MM.1S (cell line): ENCODE measurements at places on chromosomes 6 and 20.

- DNase-seq, result no peak
Observed at GRCh38 chr6:158152659-158153058, 15.4 kb downstream of the SERAC1 start.

DNA sequence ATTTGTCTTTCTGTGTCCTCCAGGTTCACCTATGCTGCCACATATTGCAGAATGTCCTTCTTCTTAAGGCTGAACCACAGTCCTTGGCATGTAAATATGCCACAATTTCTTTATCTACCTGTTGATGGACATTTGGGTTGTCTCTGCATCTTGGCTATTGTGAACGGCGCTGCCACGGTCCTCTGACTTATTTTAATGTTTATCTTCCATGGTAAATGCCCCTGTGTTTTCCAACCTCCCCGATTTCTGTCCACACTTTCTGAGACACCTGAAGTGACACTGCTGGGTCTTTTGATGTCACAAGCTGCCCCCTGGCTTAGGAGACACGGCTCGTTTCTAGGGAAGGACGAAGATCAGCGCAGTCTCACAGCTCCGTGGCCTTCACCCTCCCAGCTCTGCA is 128.3 kb upstream of the PDE10A start:
- no peak for DNase-seq

GRCh38 chr20:8228315-8228714 is 96.2 kb downstream of the PLCB1 start:
- DNase-seq, result no peak

GRCh38 chr6:37490536-37491170 is 9.0 kb downstream of the CCDC167 start:
- no peak for DNase-seq

- DNase-seq, result peak; percentile 34
Observed at GRCh38 chr20:878511-879307, 37.4 kb downstream of the ANGPT4 start.

DNA sequence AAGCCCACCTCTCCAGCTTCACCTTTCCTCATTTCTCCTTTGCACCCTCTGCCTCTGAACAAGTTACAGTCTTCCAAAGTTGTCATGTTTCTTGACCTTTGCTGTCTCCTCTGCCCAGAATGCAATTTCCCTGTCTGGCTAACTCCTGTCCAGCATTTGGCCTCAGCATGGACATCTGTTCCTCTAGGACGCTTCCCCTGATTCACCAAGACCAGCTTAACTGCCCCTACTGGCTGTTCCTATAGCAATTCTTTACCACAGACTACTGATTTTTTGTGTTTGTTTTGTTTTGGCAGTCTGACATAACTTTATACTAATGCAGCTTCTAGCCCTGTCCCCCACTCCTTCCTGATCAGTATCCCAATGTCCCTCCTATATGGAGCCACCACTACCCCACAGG is 13.4 kb downstream of the GNL1 start:
- no peak for DNase-seq

DNA sequence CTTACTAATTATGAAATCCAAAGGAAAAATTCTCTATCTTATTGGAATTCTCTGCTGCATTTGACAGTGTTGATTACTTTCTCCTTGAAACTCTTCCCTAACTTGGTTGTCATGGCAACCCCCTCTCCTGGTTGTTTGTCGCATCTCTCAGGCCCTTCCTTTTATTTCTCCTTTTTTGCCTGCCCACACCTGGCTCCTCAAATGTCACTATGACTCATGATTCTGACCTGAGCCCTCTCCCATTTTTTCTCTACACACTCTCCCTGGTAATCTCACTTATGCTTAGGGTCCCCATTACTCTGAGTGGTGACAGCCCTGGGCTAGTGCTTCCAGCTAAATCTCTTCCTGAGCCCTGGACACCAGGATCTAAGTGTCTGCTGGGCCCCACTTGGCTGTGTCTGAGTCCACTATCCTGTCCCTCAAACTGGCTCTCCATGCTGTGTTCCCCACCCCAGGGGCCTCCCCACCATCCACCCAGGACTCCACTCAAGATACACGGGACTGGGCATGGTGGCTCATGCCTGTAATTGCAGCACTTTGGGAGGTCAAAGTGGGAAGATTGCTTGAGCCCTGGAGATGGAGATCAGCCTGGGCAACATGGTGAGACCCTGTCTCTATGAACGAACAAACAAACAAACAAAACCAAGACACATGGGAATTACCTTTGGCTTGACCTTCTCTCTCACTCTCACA is 16.5 kb upstream of the NNAT start:
- DNase-seq, result no peak

GRCh38 chr6:150635906-150636514 is 36.3 kb downstream of the PLEKHG1 start:
- no peak for DNase-seq

- no peak for DNase-seq
Observed at GRCh38 chr6:34709386-34709785, 12.8 kb upstream of the ILRUN start.

- no peak for DNase-seq
Observed at GRCh38 chr6:154378518-154378917, 21.9 kb upstream of the IPCEF1 start.

- peak; percentile 29 for DNase-seq
Observed at GRCh38 chr6:153032255-153032882, 29.9 kb upstream of the MTRF1L start.

GRCh38 chr6:3053231-3053508 is 15.1 kb upstream of the RIPK1 start:
- DNase-seq, result no peak

- no peak for DNase-seq
Observed at GRCh38 chr6:56944661-56945060, 10.2 kb upstream of the BEND6 start.

- DNase-seq, result peak; percentile 47
Observed at GRCh38 chr6:127483399-127484055, 24.3 kb upstream of the KIAA0408 start.

GRCh38 chr20:11080781-11081377 is 407.1 kb upstream of the JAG1 start:
- DNase-seq, result no peak

GRCh38 chr6:84260926-84261325 is 33.5 kb upstream of the CEP162 start:
- no peak for DNase-seq

GRCh38 chr6:45858691-45859090 is 157.0 kb downstream of the CLIC5 start:
- DNase-seq, result no peak

DNA sequence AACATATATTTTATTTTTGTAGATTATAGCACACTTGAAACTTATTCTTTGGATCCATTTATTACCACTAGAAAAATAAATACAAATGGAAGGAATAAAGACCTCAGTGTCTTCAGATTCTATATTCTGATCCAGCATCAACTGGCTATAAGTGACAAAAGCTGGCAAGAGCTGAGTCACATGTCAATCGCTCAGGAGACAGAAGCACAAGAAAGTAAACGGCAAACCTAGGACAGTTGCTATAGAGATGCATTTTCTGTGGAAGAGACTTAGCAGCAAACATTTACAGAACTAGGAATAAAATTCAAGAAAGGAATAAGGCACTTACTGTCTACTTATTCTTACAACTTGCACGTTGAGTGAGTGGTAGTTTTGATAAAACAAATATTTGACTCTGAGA is 230.4 kb downstream of the CLVS2 start:
- DNase-seq, result no peak

- no peak for DNase-seq
Observed at GRCh38 chr6:106724848-106725247, 95.5 kb downstream of the QRSL1 start.

GRCh38 chr6:137968901-137969300 is 101.8 kb downstream of the TNFAIP3 start:
- DNase-seq, result peak; percentile 38

DNA sequence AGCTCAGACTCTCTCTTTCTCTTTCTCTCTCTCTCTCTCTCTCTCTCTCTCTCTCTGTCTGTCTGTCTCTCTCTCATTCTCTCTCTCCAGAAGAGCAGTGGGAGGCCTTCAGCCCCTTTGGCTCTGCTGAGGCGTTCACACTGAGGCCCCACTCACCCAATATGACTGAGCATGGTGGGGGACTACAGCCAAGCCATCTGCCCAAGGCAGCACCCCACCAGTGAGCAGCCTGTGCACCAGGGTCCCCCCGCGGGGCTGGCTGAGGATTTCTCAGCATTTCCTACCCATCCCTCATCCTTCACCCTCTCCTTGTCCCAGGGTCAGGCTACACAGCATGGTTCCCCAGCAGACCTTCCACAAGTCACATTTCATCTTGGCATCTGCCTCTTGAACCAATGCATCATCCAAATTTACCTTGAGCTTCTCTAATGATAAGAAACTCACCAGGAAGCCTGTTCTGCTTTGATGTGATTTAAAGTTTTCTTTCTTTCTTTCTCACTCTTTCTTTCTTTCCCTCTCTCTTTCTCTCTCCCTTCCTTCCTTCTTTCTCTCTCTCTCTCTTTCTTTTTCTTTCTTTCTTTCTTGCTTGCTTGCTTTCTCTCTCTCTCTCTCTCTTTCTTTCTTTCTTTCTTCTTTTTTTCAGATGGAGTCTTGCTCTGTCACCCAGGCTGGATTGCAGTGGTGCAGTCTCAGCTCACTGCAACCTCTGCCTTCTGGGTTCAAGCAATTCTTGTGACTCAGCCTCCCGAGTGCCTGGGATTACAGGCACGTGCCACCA is 47.1 kb upstream of the NXT1 start:
- DNase-seq, result no peak

DNA sequence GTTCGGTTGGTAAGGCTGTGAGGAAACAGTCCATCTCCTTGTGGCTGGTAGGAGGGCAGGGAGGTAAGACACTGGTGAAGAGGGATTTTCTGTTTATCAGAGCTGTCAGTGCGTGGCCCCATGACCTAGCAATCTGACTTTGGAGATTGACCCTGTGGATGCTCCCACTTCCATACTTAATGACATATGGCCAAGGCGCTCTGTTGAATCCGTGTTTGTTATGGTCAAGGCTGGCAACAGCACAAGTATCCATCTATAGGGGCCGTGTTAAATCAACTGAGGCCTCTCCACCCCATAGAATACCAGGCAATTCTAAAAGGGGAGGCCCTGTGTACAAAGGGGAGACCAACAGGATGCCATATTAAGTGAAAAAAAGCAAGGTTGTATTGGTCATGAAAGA is 25.6 kb upstream of the FOXC1 start:
- no peak for DNase-seq

DNA sequence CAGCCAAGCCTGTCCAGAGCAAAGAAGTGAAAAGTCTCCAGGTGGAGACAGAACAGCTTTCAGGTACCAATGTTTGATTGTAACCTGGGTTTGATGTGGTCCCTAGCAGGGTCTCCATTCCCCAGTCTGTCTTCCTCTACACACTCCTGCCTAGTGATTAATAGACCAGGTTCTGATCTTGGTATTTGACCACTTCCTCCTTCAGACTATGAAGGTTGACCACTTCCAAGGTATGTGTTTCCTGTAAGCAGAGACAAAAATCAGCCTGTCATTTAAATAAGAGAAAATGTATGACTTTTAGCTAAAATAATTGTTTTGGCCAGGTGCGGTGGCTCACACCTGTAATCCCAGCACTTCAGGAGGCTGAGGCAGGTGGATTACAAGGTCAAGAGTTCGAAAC is 41.8 kb upstream of the TOP1 start:
- peak; percentile 92 for DNase-seq

DNA sequence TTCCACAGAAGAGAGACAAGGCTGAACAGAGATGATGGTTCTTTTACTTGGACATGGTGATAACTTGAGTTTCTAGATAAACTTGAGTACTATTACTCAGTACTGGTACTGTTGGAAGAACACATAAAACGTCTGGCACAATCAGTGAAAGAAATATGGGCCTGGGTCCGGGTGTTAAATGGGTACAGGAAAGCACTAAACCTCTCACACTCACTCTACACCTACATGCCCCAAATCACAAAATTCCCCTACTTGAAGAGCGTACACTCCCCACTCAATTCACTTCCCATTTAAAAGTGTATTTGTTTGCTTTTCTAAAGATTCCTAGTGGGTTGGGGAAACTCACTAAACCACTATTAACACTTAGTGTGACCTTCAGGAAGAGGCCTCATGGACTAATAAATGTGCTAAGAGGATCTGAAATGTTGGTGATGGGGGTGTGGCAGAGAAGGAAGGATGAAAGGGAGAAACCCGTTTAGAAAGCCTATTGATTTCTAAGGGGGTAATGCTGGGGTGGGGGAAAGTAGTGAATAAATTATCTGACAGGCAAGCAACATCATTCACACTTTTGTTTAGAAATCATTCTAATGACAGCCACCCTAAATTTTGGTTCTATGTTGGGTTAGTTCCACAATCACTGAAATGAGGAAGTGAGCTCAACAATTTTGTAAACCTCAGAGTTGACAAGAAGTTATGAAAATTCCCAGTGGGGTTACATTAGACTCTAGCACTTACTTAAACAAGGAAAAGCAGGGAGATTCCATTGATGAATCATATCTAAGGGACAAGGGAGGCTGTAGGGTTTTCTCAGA is 222.6 kb upstream of the MARCKS start:
- no peak for DNase-seq

DNA sequence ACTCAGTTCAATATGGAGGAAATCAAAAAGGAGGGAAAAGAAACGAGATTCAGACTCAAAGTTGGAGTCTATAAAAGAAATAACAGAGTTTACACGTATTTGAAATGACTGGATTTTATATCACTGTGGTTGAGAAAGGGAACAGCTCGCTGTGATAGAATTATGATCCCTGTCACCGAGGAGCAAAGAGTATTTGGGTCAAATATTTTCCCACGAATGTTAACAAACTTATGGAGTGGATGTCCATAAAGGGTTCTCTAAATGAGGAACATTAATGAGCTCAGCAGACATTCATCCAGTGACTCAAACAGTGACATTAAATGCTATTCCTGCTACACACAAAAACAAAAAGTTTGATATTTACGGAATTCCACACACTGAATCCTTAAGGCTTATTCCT is 57.9 kb downstream of the FHL5 start:
- no peak for DNase-seq

- DNase-seq, result no peak
Observed at GRCh38 chr6:12013307-12013719, 1.2 kb downstream of the HIVEP1 start.
